H7 (cell line): ENCODE measurements at places on chromosomes 7 and 10. TPM values are rescaled to one million over a fixed set of nuclear protein-coding genes. Genes with fewer than 3 reads are reported as not detected.

The EPDR1 gene
- 7.3 and 8.3 TPM in 2 replicates for total RNA-seq

The SAP25 gene
- 1.3 and 2.4 TPM in 2 replicates for total RNA-seq

The ANKRD30A gene
- not detected in 2 replicates for total RNA-seq

The CPA1 gene
- total RNA-seq = 0.17 TPM in 1 of 2 replicates, not detected in the other

The ITPRID1 gene
- 0.18 and 0.24 TPM in 2 replicates for total RNA-seq

The PNLIP gene
- not detected in 2 replicates for total RNA-seq

- no peak for DNase-seq
These were observed 2.3 kb downstream of the STX1A start for GRCh38 chr7:73717025-73717807.

- DNase-seq = no peak
These were observed 97.8 kb upstream of the MPP7 start for GRCh38 chr10:28400681-28401080.

- peak; percentile 59 for DNase-seq
These were observed 790 bp downstream of the ADAM22 start for GRCh38 chr7:87934699-87935383.

- DNase-seq = peak; percentile 23
These were observed 47.7 kb downstream of the LYZL2 start for GRCh38 chr10:30581779-30582380.

- DNase-seq = no peak
These were observed 231.4 kb downstream of the BMPER start for GRCh38 chr7:34136698-34137097.

GRCh38 chr7:155794196-155794595 lies 18.1 kb downstream of the SHH start:
- no peak for DNase-seq

- DNase-seq = peak; percentile 46
These were observed 82.0 kb downstream of the VWC2 start for GRCh38 chr7:49855281-49855980.

- no peak for DNase-seq
These were observed 966.8 kb downstream of the LRMDA start for GRCh38 chr10:76398043-76398710.

DNA sequence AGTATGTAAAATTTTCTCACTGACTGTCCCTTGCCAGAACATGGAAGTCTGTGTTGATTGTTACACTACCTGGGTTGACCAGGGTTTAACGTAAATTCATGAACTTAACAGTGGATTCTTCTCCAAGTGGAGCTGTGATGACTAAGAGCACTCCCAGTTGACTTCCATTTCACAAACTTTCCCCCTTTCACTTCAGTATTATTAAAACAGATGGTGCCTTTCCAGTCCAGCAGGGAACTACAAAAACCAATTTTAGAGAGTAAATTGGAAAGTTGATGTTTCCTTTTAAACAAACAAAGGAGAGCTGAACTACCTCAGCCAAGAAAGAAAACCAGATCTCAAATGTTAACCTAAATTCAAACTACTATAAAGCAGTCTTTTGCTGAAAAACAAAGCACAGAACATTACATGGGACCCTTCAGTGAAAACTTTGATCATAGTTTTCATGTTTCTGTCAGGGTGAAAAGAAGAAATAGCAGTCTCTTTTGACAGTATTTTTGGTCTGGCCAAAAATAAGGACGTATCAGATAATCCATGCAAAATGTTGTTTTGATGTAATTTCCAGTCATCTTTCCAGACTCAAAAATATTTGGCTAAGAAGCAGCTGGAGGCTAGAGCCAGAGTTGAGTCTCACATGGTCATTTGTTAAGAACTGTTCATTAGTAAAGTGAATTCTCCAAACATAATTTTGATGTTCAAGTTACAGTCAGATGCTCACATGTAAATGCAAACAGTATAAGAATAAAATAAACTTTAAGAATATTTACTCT lies 479.9 kb upstream of the AKR1E2 start:
- no peak for DNase-seq

DNA sequence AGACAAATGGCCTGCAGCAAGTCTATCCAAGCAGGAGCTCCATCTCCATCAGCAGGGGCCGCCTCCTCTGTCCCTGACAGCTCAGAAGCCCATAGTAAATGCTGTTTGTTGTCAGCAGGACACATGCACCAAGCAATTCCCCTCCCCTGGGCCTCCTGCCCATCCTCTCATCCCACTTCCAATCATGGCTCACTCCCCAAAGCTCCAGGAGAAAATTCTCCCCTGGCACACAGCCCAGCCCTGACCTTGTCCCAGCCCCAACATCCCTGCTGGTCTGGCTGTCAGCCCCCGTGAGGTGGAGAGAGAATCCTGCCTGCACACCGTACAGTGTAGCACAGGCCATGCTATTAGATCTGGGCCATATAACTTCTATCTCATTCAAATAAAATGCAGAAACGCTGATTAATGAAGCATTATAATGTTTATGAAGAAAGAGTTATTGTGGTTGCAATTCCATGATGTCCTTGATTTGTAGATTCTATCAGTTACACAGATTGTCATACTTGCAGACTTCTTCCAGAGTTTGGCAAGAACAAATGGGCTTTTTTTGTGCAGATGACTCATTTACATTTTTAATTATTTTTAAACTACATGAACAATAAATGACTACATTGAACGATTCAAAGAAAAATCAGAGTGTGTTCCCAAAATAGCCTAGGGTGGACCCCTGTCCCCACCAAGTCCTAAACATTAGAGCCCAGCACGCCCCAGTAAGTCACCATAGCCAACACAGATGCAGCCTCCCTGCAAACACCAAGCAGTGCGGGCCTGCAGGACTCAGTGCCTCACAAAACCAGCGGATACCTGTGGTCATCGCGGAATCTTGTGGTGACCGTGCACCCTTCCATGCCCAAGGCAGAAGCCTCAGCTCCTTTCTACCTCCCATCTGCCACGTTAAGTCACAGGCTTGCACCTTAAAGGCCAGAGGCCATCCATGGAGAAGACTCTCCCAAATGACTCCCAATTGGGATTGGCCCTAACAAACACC lies 70.1 kb downstream of the COBL start:
- DNase-seq = no peak

DNA sequence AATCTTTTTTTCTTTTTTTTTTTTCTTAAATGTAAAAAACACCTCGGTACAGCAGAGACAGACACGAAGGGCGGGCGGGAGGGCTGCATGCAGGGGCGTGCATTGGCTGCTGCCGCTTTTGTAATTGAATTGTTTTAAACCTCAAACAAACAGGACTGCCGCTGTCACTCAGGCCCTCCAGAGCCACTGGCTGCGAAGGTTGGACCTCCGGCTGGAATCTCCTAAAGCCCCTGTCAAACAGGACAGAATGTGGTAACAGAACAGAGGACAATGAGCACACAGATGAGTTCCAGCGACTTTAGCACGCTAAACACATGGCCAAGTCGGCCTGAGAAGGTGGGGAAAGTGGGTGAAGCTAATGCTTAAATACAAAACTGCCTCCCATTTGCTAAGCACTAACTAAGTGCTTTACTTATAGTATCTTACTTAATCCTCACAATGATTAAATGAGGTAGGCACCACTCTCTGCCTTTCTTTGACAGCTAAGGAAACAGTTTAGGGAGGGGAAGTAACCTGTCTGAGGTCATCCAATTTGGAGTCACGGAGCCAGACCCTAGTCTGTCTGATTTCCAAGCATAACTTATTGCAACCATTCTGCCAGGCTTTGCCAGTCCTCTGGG lies 3.0 kb upstream of the NDST2 start:
- no peak for DNase-seq

- DNase-seq = peak; percentile 12
These were observed 107.6 kb upstream of the ZNF92 start for GRCh38 chr7:65265933-65266519.

DNA sequence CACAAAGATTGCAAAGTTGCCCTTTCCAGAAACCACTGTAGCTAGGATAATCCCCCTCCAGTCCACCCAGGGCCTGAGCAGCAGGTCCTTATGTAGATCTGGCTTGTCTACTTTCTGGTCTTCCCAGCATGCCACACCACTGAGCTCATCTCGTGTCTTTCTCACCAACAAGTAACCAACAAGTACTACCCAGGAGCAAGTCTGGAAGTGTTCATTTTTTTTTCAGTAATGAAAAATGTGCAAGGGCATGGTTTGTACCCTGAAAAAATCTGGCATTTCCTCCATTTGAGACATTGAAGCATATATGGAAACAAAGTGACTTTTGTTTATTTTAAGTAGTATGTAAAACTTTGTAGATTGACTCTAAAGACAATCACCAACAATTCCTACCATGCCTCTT lies 120.8 kb downstream of the INHBA start:
- no peak for DNase-seq

- no peak for DNase-seq
These were observed 8.9 kb downstream of the SEC31B start for GRCh38 chr10:100510533-100511308.
